ENCODE measurements at places on chromosomes 5 and 9.

DNA sequence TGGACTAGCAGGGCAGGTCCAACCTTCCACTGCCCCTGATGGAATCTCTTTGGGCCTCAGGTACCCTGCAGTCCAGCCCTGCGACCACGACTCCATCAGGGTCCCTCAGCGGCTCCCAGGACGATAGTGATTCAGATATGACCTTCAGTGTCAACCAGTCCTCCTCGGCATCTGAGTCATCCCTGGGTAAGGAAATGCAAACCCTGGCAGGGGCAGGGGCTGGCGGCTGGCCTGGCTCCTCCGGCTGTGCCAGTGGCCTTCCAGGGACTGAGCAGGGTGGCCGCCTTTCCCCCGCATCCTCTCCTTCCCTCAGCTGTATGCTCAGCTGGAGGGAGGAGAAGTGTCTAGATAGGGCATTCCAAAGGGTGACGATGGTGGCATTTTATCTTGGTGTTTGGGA lies 45.0 kb downstream of the NEURL1B start:
- DNase-seq, result no peak

- DNase-seq, result no peak
These were observed 67.0 kb downstream of the ARHGAP26 start for GRCh38 chr5:142837081-142837725.

GRCh38 chr9:32956606-32957005 lies 44.8 kb downstream of the APTX start:
- DNase-seq, result no peak

GRCh38 chr9:136757751-136758140 lies 297 bp downstream of the LCN8 start:
- no peak for DNase-seq

DNA sequence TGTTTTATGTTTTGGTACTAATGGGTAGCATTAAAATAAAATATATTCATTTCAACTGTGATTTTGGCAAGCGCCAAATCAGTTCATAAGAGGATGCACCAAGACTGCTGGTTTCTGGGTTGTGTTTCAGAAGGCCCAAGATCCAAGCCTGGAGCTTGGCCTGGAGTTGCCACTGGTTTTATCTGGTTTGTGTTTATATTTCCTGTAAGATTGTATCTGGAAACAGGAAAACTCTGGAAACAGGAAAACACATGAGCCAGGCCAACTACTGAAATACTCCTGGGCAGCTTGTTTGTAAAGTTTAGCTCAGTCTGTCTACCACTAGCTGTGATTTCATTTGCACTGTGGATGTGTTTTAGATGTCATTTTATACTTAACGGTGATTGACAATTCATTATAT lies 5.5 kb downstream of the FSTL4 start:
- DNase-seq, result no peak

All from mesendoderm (in vitro differentiated cells).